ENCODE measurements at places on chromosomes 5 and 9. TPM values are rescaled to one million over a fixed set of nuclear protein-coding genes. Genes with fewer than 3 reads are reported as not detected.

DNA sequence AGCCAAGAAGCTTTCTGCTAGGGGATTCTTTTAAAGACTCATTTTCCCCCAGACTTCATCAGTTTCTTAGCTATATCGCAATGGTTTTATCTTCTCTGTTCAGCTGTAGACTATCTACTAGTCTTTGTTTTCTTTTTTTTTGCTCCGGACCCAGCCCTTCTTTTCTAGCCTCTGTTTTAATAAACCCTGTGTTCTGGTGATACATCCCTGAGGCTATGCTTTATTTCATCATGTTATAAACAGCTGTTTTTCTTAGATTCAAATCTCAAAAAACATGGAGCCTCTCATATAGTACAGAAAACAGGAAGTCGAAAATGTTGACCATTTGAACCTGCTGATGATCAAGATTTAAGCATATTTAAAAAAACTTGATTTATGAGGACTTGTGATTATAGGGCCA, 37.8 kb downstream of the SCGB3A1 start:
- peak; percentile 66 for DNase-seq

GRCh38 chr9:91059713-91060112, 258.1 kb downstream of the SYK start:
- DNase-seq = peak; percentile 52

- no peak for DNase-seq
Measured at GRCh38 chr5:35644543-35644942, 26.9 kb downstream of the SPEF2 start.

DNA sequence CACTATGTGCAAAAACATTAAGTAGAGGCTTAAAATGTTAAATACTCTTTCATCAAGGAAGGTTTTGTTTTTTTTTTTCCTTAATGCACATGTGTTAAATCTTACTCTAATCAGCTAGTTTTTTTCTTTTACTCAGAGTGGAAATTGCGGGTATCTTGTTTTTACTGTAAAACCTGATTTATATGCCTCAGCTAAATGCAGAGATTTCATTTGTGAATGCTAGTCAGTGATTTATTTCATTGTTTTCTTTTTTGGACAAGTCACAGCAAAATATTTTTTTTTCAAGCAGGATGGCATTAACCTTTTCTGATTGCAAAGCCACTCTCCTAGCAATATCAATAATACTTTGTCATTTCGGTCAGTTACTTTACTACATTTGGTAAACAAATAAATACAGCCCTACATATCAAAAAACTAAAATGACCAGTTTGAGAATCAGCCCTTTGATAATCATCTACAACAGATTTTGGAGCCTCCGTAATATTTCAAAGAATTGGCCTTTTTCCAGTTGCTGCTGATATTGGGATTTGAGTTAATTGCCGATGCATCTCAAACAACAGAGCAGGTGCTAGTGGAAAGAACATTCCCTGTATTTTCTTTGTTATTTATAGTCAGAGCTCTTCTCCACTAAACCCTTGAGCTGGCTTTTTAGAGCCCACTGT, 579.2 kb upstream of the ZNF608 start:
- DNase-seq = no peak

- DNase-seq = no peak
Measured at GRCh38 chr9:9921805-9922204, 691.0 kb downstream of the PTPRD start.

GRCh38 chr9:130906735-130907416, 10.3 kb upstream of the QRFP start:
- DNase-seq = no peak

The SHISAL2B gene
- not detected for total RNA-seq

The INSYN2B gene
- 12.5 TPM for total RNA-seq

The TJP2 gene
- 15.1 TPM for total RNA-seq

- DNase-seq = no peak
Measured at GRCh38 chr9:127644943-127645342, 32.9 kb downstream of the STXBP1 start.

DNA sequence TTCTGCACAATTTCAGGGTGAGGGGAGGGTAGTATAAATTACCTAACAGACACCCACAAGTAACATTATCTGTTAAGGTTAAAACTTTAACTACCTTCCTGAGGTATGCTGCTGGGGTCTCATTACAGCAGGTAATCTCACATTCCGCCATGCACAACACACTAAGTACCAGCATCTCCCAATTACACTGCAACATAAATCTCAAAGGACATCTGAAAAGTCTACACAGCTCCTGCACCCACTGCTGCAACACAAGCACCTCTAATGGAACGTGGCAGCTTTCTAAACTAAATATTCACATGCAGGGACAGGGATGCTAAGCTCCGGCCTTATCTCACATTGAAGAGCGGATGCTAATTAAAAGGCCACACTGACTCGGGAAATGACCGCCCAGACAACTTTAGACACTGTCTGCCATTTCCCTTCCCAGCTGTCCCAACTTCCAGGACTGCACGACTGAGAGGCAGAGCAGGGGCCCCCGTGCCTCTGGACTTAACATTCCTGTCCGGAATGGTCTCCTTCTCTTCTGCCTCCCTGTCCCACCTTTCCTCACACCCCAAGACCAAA, 45.9 kb downstream of the PSMB7 start:
- DNase-seq = no peak

DNA sequence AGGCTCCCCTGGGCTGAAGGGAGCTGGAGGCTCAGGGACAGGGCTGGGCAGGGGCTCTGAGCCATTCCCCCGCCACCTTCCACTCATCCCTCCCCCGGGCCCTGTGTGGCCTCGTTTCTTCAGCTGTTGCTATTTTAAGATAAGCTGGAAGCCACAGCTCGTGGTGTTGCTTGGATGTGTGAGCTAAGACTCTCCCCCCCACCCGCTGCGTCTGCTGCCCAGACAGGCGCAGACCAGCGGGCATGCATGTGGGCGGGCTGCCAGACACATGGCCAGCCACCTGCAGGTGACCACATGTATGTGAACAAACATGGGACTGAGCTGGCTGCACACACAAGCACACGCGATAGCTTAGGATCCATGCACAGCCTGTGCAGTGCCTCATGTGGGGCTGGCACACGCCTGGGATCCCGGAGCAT, 8.7 kb downstream of the SNCB start:
- no peak for DNase-seq

DNA sequence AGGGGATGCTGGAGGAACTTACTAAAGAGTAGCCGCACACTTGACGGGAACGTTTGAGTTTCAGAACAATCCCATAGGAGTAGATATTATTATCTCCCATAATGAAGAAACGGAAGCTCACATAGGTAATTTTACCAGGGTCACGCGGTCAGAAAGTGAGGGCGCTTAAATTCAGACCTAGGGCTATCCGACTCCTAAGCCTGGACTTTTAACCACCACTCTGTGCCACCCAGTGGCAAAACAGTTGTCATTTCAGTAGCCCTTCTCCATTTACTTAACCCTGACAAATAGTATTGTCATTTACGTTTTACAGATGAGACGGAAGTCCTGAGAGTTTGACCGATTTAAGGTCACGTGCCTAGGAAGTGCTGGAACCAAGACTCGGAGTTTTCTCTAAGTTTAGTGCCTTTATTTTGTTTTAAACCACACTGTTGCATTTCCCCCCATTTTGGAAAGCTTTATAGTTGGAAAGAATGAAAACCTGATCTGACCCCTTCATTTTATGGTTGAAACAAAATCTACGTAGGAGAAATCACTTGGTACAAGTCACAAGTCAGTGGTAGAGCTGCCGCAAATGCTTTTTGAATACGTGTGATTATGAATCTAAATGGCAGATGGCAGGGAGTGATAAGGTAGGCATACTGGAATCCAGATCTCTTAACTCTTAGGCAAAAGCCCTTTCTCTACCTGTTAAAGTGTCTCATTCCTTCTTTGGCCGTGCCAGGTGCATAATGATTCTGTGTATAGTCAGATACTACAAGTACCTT, 650 bp downstream of the MRRF start:
- peak; percentile 54 for DNase-seq

The ACOT12 gene
- not detected for total RNA-seq

The KCNMB1 gene
- under 0.01 TPM for total RNA-seq

GRCh38 chr5:148224117-148224742, 14.1 kb upstream of the MARCOL start:
- peak; percentile 36 for DNase-seq

DNA sequence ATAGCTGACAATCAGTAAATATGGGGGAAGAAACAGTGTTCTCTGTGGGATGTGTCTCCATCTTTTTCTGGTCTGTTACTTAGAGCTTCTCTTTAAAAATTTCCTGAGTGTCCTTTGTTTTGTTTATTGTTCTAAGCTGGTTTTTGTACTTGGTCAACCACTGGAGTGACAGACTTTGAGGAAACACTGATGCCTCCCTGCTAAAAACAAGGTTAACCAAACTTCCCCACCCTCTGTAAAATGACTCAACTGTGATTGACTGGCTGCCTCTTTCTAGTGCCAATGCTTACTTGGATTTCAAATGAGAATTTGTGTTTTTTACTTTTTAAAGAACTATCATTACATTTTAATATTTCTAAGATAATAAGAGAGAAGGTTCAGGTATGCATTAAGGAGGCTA, 65.1 kb upstream of the SPINK5 start:
- no peak for DNase-seq

GRCh38 chr5:128949847-128950546, 15.3 kb upstream of the SLC27A6 start:
- DNase-seq = no peak

DNA sequence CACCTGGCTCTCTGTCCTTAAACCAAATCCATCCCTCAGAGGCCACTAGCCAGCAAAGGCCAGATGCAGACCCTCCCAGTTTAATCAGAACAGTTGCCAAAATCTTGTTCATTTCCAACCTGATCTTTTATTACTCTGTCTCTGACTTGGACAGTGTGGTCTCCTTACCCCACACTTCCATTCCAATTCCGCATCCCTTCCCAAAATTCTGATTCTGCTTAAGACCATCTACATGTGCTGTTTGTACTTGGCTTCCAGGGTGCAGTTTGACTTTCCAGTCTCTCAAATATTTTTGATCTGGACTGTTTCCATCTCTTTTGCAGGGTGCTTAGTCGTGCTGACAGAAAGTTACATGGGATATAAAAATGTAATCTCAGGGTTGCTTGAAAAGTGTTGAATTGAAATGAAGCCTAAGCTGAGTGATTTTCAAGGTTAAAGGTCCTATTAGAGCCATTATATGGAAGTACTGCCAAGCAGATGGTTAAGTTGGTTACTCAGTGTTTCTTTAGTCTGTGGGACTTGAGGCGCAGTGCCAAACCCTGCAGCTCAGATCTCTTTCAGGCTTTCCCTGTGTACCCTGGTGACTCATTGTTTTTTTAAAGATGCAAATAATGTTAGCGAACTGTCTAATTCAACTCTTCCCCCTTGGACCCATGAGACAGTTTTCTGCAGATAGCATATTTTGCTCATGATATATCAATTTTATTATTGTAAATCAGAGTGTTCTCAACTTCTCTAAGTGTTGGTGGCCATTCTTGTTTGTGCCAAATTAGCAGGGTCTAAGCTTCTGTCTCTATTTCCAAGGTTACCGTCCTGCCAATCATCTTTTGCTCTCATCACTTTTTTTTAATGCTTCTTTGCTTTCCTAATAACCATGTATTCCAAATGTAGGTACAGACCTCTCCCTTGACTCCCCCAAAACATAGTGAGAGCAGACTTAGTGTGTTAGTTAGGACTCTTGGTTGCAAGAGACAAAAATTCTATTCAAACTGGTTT, 18.2 kb upstream of the DCP2 start:
- peak; percentile 91 for DNase-seq

GRCh38 chr5:58545912-58546311, 37.0 kb upstream of the RAB3C start:
- DNase-seq = no peak

DNA sequence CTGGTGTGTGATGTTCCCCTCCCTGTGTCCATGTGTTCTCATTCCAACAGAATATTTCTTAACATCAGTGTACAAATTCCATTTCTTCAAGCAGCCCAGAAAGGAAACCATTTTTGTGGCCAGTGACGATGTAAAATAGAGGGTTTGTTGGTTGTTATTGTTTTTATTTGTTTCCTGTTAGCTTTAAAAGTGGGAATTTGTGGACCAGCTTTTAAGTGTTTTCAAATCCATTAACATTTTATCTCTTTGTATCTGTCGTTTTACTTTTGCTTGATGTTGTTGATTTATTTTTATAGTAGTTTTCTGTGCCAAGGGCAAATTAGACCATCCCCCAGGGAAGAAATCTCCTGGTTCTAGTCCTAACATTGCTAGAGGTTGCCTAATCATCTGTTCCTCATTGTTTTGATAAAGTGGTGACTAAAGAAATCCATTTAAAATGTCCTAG, 100.0 kb downstream of the GDNF start:
- DNase-seq = peak; percentile 80

- DNase-seq = peak; percentile 80
Measured at GRCh38 chr9:121271368-121272341, 3.7 kb downstream of the GSN start.

- peak; percentile 22 for DNase-seq
Measured at GRCh38 chr9:104772714-104773510, 9.0 kb downstream of the NIPSNAP3B start.

The SLC12A2 gene
- 37.1 TPM for total RNA-seq

DNA sequence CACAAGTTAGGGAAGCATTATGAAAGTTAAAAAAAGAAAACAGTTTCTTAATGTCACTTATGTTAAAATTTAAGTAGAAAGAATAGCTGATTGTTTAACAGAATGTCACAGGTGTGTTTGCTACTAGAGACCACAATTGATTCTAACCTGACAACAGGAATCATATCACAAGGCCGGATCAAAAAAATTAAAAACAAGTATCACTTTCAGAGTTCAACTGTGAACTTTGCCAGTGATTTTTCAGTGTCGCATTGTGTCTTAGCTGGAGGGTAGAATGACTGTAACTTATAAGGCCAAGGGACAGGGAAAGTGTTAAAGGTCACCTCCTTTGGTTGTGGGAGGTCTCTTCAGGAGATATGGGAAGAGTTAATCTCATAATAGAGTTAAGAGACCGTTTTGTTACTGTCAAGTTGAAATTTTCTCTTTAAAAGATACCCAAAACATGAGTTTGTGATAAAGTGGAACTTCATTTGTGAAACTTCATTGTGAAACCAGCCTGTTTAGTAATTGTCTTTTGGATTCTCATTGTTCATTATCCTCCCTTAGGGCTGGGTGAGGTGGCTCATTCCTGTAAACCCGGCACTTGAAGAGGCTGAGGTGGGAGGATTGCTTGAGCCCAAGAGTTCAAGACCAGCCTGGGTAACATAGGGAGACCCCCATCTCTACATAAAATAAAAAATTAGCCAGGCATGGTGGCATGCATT, 40.9 kb downstream of the CPEB4 start:
- DNase-seq = no peak

DNA sequence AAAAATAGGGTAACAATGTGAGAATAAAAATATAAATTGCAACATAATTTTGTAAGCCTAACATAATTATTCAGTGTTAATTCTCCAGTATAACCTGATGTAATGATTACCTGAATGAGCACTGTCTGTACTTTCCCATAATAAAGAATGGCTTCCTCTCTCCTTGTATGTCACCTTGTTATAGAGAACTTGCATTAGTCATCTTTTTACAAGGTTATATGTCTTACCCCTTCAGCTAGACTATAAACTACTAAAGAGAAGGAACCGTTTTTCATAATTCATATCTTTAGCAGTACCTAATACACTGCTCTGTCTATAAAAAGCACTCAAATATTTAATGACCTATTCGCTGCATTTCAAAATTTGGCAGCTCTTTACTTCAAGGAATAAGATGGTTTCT, 19.8 kb downstream of the STRBP start:
- DNase-seq = no peak

The PCDHGA9 gene
- 4.7 TPM for total RNA-seq

The RMND5B gene
- total RNA-seq = 22.0 TPM

Data from fibroblast of villous mesenchyme (primary cell).